ENCODE measurements at places on chromosomes 16 and 17.
A peak's percentile ranks its signal among the peaks of the same experiment; 100 is the strongest.

DNA sequence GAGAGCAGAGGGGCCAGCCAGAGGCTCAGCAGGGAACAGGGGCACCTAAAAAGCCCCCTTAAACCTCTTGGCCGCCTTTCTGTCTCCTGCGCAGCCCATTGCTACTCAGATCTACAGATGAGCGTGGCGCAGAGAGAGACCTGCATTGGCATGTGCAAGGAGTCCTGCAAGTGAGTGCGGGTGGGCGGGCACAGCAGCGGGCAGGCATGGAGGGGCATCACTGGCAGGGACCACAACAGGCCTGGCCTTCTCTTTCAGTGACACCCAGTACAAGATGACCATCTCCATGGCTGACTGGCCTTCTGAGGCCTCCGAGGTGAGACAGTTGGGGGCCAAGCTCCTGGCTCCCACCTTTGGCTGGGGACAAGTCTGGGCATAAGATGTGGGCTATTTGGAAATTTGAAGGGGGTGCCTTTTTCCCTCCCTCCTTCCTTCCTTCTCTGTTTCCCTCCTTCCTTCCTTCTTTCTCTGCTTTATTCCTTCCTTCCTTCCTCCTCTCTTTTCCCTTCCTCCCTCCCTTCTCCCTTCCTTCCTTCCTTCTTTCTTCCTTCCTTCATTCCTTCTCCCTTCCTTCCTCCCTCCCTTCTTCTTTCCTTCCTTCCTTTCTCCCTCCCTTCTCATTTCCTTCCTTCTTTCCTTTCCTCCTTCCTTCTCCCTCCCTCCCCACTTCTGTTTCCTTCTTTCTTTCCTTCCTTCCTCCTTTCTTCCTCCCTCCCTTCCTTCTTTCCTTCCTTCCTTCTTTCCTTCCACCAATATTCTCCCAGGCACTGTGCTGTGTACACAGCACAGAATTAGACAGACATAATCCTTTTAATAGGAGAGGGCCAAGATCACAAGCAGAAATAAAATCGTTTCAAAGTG lies 75.2 kb downstream of the SCNN1B start:
- no peak for DNase-seq

GRCh38 chr16:69040144-69040909 lies 65.1 kb upstream of the HAS3 start:
- DNase-seq = peak; percentile 61

GRCh38 chr16:67270931-67271338 lies 8.4 kb upstream of the PLEKHG4 start:
- no peak for DNase-seq

DNA sequence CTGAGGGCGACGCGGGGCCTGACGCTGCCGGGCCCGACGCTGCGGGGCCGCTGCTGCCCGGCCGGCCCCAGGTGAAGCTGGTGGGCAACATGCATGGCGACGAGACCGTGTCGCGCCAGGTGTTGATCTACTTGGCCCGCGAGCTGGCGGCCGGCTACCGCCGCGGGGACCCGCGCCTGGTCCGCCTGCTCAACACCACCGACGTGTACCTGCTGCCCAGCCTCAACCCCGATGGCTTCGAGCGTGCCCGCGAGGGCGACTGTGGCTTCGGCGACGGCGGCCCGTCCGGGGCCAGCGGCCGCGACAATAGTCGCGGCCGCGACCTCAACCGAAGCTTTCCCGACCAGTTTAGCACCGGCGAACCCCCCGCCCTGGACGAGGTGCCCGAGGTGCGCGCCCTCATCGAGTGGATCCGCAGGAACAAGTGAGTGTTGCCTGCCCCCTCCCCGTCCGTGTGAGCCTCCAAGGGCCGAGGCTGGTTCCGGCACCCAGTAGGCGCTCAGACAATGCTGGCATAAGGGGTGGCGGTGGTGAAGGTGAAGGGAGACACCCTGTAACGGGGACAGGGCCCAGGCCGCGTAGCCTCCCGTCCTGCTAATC lies 676 bp downstream of the CPD start:
- no peak for DNase-seq

GRCh38 chr16:81487301-81487720 lies 42.7 kb downstream of the CMIP start:
- no peak for DNase-seq

GRCh38 chr17:43356999-43357398 lies 41.8 kb upstream of the ARL4D start:
- DNase-seq = no peak

DNA sequence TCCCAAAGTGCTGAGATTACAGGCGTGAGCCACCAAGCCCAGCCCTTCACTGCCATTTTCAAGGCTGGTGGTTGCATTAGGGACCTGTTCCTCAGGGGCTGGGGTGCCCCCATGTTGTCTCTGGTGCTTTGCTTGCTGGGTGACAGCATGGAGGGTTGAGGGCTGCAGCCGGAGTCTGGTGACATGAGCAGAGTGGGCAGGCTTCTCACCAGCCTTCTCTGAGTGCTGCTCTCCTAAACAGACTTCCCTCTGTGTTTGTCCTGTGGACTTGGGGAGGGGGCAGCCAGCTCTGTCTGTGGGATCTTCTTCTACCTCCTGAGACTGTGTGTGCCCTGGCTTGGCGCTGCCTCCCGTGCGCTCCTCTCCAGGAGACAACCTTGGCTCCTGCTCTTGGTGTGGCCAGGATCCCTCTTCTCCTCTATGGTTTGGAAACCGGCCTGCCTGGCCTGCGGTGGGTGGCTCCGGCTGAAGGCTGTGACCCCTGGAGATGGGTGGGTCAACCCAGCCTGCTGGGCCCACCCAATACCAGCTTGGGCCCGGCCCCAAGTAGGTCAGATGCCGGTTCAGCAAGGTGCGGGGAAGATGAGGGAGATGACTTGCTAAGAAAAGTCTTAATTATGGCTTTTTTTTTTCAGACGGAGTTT lies 72.1 kb downstream of the PDPK1 start:
- DNase-seq = no peak

GRCh38 chr17:42553161-42553818 lies 567 bp downstream of the HSD17B1 start:
- no peak for DNase-seq

DNA sequence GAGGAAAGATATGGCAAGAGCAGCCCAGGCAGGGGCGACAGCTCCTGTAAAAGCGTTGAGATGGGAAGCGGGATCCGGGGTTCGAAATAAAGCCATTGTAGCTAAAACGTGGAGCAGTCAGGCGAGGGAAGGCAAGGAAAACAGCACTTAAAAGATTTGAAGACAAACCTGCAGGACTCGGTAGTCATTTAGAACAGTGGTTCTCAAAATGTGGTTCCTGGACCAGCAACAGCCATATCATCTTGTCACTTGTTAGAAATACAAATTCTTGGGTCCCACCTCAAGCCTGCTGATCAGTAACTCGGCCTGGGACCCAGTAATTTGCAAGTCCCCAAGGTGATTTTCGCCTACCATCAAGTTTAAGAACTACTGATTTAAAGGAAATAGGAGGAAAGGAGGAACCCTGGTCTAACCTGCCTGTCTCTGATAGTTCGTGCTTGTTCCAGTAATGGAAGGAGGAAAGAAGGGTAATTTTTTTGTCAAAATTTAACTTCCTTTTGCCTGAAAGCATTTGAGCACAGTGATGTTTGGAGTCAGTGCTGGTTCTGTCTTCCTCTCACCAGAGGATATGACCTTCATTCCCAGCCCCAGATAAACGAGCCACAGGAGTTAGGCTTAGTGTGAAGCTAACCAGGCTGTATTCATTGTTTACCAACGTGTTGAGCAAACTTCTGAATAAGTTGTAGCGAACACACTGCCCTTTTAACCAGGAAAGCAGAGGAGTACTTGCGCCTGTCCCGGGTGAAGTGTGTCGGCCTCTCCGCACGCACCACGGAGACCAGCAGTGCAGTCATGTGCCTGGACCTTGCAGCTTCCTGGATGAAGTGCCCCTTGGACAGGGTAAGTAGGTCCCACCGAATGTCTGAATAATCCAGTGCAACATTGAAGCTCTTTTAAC lies 1.1 kb downstream of the ORC6 start:
- no peak for DNase-seq

GRCh38 chr17:79609049-79609589 lies 1.7 kb downstream of the RBFOX3 start:
- DNase-seq = no peak

DNA sequence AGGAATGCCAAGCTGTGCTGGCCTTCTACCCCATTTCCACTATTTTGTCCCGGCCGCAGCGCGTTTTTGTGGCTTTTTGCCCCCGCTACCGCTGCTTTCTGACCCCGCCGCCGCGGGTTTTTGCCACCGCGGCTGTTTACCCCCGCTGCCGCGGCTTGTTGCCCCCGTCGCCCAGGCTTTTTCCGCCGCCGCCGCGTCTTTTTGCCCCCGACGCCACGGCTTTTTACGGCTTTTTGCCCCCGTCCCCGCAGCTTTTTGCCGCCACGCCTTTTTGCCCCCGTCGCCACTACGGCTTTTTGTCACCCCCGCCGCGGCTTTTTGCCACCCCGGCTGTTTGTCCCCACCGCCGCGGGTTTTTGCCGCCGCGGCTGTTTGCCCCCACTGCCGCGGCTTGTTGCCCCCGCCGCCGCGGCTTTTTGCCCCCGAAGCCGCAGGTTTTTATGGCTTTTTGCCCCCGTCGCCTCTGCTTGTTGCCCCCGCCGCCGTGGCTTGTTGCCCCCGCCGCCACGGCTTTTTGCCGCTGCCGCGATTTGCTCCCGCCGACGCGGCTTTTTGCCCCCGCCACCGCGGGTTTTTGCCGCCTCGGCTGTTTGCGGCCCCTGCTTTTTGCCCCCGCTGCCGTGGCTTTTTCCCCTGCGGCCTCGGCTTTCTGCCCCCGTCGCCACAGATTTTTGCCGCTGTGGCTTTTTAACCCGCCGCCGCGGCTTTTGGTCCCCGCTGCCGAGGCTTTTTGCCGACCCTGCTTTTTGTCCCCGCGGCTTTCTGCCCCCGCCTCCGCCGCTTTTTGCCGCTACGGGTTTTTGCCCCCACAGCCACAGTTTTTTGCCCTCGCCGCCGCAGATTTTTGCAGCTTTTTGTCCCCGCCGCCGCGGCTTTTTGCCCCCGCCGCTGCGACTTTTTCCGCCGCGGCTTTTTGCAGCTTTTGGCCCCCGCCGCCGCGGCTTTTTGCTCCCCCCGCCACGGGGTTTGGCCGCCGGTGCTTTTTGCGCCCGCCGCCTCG lies 520.4 kb upstream of the WSB1 start:
- DNase-seq = no peak

GRCh38 chr16:87959391-87959990 lies 8.3 kb downstream of the BANP start:
- no peak for DNase-seq

GRCh38 chr17:63911657-63912100 lies 621 bp upstream of the CSHL1 start:
- no peak for DNase-seq

DNA sequence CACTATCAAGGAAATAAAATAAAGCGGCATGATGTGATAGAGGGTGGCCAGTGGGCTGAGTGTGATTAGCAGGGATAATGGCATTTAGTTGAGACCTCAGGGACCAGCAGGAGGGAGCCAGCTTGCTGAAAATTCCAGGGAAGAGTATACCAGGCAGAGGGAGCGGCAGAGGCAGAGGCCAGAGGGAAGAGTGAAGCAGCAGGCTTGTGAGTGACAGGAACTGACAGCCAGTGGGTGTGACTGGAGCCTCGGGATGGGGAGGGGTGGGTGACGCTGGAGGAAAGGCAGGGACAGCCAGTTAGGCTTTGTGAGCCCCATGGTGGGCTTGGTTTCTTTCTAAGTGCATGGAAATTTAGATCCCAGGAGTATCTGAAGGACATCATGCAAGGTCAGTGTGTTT lies 209.7 kb upstream of the CACNG3 start:
- no peak for DNase-seq

GRCh38 chr17:63573634-63574033 lies 23.4 kb downstream of the DCAF7 start:
- no peak for DNase-seq

GRCh38 chr17:75575728-75576127 lies 11.9 kb upstream of the MYO15B start:
- no peak for DNase-seq

GRCh38 chr17:5418858-5419355 lies 555 bp downstream of the NUP88 start:
- DNase-seq = no peak

GRCh38 chr17:74452841-74453661 lies 13.4 kb upstream of the CD300A start:
- DNase-seq = peak; percentile 24

DNA sequence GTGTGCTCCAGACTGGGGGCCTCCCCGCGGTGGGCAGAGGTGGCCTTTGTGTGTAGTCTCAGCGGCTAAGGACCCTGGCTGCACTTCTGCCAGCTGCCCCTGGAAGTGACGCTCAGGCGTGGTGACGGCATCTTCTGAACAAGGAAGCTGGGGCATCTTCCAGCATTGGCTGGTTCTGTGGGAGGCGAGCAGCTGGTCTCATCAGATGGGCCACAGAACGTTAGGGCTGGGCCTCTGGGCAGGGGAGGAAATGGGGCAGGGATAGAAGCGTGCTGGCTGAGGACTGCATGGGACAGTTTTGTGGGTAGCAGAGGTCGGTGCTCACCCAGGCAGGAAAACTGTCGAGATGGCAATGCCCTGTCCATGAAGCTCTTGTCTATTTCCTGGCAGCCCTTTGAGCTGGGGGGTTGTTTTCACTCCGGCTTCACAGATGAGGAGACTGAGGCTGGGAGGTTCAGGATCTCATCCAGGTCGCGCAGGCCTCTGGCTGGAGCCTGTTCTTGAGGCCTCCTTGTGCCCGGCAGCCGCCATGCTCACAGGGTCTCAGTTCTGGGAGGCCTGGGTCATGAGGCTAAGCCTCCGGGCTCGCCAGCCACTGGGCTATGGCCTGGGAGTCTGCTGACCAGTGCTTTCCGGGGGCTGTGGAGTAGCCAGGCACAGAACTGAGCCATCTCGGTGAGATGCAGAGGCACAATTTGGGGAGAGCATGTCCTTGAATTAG lies 16.3 kb downstream of the IRF8 start:
- DNase-seq = no peak

GRCh38 chr17:55454906-55455474 lies 33.4 kb upstream of the MMD start:
- DNase-seq = no peak

- DNase-seq = no peak
Observed at GRCh38 chr17:27609611-27610303, 21.2 kb upstream of the LGALS9 start.

DNA sequence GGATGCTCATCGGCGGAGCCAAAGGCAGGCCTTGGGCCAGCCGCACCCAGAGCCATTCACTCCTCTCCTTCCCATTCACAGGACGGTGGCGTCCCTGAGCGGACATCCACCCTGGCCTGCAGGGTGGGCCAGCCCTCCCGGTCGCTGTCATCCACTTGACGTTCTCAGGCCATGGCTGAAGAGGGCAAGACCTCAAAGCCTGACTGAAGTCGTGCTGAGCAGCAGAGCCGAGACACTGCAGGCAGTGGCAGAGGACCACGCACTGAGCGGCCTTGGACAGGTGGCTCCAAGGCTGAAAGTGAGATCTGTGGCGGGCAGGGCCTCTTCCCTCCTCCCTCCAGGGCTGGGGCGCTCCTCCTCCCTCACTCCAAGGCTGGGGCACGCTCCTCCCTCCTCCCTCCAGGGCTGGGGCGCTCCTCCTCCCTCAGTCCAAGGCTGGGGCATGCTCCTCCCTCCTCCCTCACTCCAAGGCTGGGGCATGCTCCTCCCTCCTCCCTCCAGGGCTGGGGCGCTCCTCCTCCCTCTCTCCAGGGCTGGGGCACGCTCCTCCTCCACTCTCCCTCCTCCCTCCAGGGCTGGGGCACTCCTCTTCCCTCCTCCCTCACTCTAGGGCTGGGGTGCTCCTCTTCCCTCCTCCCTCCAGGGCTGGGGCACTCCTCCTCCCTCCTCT lies 24.1 kb downstream of the GNPTG start:
- DNase-seq = no peak
